ENCODE measurements at places on chromosomes 2 and 18.

DNA sequence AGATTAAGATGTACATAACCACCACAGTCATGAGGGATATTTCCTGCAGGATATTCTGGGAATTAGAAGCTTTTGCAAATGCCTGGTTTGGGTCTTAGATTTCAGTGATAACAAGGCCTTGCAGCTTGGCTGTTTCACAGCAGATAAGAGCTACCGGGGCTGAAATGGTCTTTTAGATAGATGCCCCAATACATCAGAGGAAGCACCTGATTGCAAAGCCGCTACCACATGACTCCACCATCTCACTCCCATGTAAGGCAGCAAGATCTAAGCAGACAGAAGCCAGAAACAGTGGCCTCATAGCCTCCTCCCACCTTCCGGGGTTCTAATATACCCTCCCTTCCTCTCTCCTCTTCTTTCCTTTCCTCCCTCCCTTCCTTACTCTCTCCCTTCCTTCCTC lies 31.1 kb upstream of the EPG5 start:
- no peak for DNase-seq

- no peak for DNase-seq
Observed at GRCh38 chr2:215436705-215437565, 1.1 kb upstream of the FN1 start.

DNA sequence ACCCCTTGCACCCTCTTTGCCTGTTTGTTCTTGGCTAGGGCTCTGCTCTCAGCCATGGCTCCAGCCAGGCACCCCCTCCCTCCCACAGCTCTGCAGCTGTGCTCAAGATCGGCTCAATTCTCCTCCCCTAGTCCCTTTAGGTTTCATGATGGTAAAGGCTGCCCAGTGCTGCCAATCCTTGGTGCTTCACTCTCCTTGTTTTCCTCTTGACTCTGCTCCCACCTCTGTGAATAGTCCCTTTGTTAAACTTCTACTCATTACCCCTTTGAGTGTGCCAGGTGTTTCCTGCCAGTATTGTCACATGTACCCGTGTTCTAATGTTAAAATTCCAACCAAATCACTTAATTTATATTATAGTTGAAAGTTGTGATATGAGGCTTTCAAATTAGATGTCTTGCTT lies 101.0 kb upstream of the CERS6 start:
- no peak for DNase-seq

- DNase-seq: no peak
Observed at GRCh38 chr18:56389190-56389589, 249.2 kb downstream of the TXNL1 start.

- DNase-seq: no peak
Observed at GRCh38 chr2:48233005-48233404, 296.9 kb upstream of the STON1 start.

DNA sequence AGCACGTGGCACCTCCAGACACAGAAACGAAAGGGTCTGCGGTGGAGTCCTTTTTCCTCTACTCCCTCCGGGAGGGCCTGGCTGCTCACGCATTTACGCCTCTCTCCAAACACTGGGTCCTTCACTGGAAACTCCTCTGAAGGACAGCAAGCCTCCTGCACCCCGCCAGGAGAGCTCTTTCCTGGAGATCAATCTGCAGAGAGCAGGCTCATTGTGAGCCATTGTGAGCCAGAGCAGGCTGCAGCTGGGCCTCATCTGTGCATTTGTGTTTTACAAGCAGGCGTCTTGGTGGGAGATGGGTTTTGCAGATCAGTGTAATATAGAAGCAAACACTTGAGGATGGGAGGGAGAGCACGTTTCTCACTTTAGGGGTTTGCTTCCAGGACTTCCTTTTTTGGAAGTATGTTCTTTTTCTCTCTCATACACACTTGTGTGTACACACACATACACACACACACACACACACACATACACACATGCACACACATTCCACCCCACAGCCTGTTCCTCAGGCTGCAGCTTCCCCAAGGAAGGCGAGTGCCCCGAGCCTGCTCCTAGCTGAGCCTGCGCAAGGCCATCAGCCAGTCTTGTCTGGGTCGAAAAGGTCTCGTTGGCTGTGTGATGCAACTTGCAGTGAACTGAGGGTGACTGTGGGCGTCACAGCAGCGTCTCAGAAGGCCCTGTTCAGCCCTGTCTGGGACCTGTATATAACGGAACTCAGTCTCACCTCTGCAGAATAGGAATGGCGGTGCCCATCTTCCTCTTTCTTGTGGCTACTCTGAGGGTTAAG lies 163.5 kb downstream of the GLI2 start:
- DNase-seq: no peak

All from foreskin fibroblast (primary cell).